ENCODE measurements at places on chromosomes 2 and 18.

- H3K27ac ChIP-seq, result no peak overlapping the region
- no peaks in the 10 kb centered on the region for H3K36me3 ChIP-seq
- no peak overlapping the region for H3K4me3 ChIP-seq
- DNase-seq, result no peak
- H3K4me1 ChIP-seq, result no peaks in the 10 kb centered on the region
Observed at GRCh38 chr18:56987236-56987635, 159.7 kb upstream of the BOD1L2 start.

DNA sequence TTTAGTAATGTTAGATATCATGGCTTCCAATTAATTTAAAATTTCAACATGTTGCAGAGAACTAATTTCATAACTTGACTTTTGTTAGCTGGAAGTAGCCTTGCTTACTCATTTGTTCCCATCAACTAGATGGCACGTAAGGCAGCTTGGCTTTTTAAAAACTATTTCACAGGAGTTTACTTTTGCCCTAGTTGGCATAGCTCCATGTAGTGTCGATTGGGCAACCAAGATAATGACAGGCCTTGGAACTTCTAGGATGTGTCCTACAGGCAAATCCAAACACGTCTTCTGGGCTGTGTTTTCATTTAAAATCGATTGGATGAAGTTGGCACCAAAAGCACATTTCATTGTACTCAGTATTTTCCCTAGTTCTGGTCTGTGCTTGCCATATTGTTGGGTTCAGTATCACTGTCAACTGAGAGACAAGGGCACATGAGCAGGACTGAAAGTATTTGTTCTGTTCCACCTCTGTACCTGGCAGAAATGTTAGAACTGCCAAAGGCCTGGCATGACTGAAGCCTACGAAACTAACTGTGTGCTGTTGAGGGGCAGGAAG, 29.4 kb downstream of the HADHB start:
- peaks cover 52% of the 10 kb centered on the region for H3K36me3 ChIP-seq
- H3K4me3 ChIP-seq, result no peak overlapping the region
- no peak overlapping the region for H3K27ac ChIP-seq
- peaks cover 10% of the 10 kb centered on the region for H3K4me1 ChIP-seq
- H3K27me3 ChIP-seq, result no peaks in the 10 kb centered on the region

DNA sequence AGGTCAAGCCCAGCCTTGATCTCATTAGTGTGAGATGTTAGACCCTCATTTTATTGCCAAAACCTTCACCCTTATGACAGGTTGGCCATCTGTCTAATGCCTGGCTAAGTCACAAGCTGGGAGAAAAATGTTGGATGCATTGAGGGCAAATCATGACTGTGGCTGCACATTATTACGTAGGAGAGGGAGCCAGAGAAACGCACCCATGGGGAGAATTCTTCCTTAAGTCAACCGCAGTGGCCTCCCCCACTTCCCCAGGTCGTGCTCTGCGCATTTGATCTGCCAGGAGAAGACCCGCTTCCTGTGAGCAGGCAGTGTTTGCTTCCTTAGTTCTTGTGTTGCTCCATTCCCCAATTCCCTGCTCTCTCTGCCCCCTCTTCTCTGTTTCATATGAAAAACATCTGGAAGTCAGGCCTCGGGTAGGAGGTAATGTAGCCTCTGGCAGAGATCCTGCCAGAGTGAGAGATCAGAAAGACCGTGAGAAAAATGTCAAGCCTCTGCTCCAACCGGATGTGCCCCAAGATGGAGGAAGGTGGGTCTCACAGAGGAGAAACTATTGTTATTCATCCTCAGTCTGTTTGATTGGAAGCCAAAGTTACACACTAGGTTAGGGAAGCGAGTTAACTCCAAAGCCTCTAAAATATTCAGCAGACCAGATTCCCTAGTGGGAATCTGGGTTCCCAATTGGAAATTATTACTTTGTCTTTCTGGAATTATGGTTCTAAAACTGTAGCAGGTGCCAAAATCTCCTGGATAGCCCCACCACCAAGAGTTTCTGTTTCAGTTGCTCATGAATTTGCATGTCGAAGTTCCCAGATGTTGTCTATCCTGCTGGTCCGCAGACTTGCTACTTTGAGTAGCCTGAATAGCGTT, 144.3 kb upstream of the PELI1 start:
- H3K27ac ChIP-seq, result no peak overlapping the region
- H3K36me3 ChIP-seq, result no peaks in the 10 kb centered on the region
- H3K4me3 ChIP-seq, result no peak overlapping the region
- no peaks in the 10 kb centered on the region for H3K27me3 ChIP-seq
- no peak for DNase-seq
- peaks cover 7% of the 10 kb centered on the region for H3K4me1 ChIP-seq

GRCh38 chr18:56302156-56302555, 336.2 kb downstream of the TXNL1 start:
- H3K27ac ChIP-seq, result no peak overlapping the region
- no peak overlapping the region for H3K4me3 ChIP-seq
- H3K27me3 ChIP-seq, result no peaks in the 10 kb centered on the region
- no peaks in the 10 kb centered on the region for H3K4me1 ChIP-seq
- DNase-seq, result no peak

- no peaks in the 10 kb centered on the region for H3K4me1 ChIP-seq
- H3K27me3 ChIP-seq, result no peaks in the 10 kb centered on the region
- H3K27ac ChIP-seq, result no peak overlapping the region
- no peak for DNase-seq
Observed at GRCh38 chr2:138677221-138677620, 103.0 kb downstream of the NXPH2 start.

DNA sequence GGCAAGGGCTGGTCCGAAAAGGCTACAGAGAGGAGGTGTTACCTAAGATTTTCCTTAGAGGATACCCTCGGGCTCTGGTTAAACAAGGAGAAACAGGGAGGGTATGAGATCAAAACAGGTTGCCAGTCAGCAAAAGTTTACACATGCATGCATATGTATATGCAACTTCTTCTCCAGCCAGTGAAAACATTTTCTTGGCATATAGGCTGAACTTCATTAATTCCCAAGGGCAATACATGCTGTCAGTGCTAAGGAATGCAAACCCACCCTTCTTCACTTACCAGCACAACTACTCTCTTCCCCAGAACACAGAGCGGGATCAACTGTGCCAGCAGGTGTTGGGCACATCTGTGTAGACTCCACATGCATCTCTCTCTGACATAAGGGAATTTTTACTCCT, 176.0 kb downstream of the GFPT1 start:
- H3K4me1 ChIP-seq, result no peaks in the 10 kb centered on the region
- DNase-seq, result no peak
- no peak overlapping the region for H3K4me3 ChIP-seq
- H3K27ac ChIP-seq, result no peak overlapping the region
- no peaks in the 10 kb centered on the region for H3K36me3 ChIP-seq
- H3K27me3 ChIP-seq, result no peaks in the 10 kb centered on the region

Data from B cell (primary cell).